ENCODE measurements at places on chromosomes 2 and 18.

- DNase-seq: no peak
These were observed 139.6 kb downstream of the MAP2 start for GRCh38 chr2:209563453-209563852.

DNA sequence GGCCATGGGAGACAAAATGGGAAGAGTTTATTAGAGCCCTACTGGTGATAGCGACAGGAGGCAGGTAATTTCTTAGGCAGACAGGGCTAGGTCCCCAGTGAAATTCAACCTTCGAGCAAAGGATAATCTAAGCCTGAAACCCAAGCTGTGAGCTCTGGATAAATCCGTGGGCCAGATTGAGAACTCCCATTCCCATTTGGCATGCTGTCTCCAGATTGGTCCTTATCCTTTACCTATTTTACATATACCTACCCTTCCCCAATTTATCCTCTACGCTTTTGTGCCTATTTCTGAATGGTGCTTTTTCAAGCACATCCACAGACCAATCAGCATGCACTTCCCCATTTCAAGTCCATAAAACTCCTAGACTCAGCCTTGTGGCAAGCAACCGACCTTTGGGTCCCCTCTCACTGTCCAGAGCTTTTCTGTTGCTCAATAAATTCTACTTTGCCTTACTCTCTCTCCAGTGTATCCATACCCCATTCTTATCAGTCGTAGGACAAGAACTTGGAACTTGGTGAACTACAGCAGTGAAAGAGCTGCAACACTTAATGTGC, 268.0 kb downstream of the MYCN start:
- DNase-seq: no peak

- no peak for DNase-seq
These were observed 31.9 kb downstream of the SLC66A3 start for GRCh38 chr2:11187083-11187619.

DNA sequence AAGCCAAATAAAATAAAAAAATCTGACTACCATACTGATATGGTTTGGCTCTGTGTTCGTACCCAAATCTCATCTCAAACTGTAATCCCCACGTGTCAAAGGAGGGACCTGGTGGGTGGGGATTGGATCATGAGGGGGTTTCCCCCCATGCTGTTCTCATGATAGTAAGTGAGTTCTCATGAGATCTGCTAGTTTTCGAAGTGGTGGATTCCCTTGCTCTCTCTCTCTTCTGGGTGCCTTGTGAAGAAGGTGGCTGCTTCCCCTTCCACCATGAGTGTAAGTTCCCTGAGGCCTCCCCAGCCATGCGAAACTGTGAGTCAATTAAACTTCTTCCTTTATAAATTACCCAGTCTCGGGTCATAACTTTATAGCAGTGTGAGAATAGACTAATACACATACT, 123.8 kb upstream of the WDSUB1 start:
- DNase-seq: no peak

GRCh38 chr2:207166349-207167098, 776 bp upstream of the KLF7 start:
- no peak for DNase-seq

DNA sequence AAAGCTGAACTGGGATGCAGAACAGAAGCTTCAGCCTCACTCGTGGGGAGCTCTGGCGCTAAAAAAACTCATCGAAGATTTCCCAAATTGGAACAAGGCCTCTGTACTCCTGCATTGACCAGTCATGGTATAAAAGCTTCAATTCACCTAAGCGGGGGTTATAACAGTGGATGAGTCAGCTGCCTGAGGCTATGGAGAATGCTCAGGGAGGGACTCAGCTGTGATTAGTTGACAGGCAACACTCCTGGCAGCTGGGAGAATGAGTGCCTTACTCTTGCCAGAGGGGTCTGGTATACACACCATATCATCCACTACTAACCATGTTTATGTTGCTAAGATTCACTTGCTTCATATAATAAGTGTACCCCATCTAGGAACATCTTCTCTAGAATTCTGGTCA, 350.6 kb upstream of the VRK2 start:
- DNase-seq: no peak

DNA sequence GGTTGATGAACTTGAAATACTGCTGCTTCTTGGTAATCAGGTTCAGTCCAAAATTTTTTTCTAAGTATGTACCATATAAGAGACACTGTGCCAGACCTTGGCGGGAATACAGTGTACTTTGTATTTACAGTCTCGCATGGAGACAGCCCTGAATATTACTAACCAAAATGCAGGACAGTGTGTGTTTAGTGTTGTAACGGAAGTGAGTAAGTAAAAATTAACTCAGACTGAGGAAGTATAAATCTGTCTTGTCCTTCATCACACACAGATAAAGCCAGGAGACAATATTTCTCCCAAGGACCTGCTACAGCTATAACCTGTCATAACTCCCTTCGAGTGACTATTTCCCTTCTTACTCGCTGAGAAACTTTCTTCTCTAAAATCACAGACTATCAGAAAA, 76.9 kb downstream of the ACTR3 start:
- DNase-seq: no peak

- DNase-seq: no peak
These were observed 31.7 kb downstream of the INPP4A start for GRCh38 chr2:98476192-98476868.

GRCh38 chr18:76463358-76463757, 31.7 kb downstream of the ZNF516 start:
- no peak for DNase-seq

DNA sequence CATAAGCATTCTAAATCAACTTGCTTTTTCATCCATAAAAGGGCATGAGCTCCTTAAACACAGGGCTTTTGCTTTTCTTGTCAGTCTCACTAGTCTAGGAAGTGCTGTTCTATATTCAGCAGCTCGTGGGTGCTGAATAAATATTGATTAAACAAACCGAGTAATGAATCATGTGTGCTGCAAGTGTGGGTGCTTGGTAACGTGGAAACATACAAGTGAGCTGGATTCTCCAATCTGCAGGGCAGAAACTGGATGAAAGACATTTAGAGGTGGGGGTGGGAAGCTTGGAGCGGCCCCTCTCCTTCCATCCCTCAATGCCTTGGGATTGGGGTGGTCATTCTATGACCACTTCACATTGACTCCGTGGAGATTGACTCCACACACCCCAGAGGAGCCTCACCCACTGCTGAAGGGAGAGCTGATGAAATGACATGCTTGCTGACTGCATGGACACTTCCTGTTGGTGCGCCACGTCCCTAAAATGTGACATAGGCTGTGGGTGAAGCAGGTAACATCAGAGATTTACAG, 114.6 kb downstream of the DOCK10 start:
- DNase-seq: no peak

DNA sequence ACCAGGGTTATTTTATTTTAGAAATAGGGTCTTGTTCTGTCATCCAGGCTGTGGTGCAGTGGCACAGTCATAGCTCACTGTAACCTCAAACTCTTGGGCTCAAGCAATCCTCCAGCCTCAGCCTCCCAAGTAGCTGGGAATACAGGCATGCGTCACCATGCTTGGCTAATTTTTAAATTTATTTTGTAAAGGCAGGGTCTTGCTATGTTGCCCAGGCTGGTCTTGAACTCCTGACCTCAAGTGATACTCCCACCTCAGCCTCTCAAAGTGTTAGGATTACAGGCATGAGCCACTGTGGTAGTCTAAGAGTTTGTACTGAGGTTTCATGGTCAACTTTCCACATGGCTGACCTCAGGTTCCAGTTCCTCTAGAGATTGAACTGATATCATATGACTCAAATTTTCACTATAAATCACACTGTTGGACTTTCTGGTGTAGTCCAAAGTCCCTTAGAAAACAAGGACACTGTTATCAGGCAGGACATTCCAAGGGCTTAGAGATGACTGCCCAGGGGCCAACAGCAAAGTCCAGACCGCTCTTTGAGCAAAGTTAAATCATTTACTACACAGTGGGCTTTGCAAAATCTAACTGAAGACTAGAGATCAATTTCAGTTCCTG, 82.0 kb upstream of the MEX3C start:
- no peak for DNase-seq

GRCh38 chr2:219023045-219023605, 18.2 kb downstream of the CFAP65 start:
- DNase-seq: no peak

- no peak for DNase-seq
These were observed 281.6 kb downstream of the MBD5 start for GRCh38 chr2:148302526-148302925.

DNA sequence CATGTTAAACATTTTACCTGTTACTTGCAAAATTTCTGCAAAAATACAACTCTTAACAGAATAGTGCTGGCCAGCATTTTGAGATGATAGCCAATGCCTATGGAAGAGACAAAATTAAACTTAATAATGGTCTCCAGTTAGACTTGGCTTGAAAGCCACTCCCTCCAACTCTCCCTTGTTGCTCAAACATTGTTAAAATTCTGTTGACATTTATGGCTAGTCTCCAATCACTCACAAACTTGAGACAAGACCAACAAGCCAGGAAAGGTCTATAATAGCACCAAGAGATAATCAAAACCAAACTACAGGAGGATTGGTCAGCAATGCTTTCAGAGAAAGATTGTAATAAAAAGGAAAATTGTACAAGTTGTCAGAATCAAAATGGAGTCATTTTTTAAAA, 770.7 kb upstream of the NXPH2 start:
- DNase-seq: no peak

- DNase-seq: no peak
These were observed 9.0 kb upstream of the OTX1 start for GRCh38 chr2:63041592-63041991.

DNA sequence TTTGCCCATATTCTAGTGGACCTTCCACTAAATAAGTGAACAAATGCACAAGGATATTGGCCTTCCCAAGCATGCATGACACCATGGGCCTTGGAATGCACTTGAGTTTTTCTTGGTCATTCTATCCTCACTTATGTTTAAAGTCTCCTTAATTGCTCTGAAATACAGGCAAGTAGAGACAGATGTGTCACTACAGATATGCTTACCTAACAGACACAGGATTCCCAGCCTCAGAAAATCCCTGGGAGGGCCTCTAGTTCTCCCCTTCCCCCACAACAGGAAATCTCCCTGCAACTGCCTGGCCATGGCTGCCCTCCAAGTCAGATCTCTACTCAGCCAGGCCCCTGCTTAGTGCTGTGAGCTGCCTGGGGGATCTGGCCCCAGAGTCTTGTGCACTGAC, 445.2 kb downstream of the IRS1 start:
- no peak for DNase-seq

DNA sequence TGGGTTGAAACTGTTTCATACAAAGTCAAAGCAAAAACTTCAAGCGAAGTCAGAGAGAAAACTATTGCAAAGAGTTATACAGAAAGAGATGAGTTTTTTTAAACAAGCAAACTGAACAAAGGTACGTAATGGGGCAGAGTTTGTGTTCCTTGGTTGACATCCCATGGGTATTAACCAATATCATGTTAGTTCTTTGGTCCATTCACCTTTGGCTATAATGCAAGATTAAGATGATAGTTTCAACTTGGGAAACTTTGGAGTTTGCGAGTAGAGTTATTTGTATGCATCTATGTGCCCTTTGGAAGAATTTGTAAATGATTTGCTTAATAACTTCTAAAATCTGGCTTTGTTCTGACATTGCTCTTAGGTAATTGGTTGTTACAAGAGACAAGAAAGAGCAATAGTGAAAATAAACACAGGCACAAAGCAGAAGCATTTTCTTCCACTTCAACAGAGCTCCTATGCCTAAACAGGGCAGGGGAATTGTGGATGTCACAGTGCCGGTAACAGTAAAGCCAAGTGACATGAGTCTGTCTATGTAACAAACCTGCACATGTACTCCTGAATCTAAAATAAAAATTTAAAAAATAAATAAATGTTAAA, 936.1 kb downstream of the SUCLG1 start:
- DNase-seq: no peak

DNA sequence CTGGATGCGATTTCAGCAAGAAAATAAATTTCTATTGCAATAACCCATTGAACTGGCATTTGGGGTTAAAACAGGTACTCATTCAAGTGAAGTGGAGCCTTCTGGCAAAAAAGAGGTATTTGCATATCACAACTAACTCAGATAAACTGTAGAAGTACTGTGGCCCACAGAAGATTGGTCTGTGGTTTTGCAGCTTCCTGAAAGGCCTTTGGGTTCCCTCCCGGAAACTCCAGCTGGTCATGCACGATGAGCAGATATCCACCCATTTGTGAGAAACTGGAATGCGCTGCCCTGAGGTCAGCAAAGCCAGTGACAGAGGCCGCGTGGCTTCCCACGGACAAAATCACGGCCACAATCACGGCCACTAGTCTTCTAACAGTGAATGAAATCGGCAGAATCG, 106.3 kb downstream of the EPHA4 start:
- no peak for DNase-seq
